NCI-H1930 (cell line): ENCODE measurements at places on chromosomes 11 and 22.

DNA sequence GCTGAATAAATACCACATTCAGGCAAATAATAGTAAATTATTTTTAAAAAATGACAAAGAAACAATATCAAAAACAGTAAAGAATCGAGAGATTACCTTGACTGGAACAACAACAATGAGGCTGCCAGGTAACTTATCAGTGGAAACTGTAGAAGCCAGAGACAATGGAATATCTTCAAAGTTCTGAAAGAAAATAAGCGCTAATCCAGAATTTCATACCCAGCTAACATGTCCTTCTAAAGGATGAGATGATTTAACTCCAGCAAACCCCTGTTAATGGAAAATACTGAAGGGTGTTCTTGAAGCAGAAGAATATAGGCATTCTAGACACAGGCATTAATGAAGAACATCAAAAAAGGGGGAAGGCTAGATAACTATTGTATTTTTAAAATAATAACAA lies 20.7 kb upstream of the SCUBE2 start:
- no peak for DNase-seq

- no peak for DNase-seq
Observed at GRCh38 chr11:70604630-70605467, 206.5 kb downstream of the CTTN start.

DNA sequence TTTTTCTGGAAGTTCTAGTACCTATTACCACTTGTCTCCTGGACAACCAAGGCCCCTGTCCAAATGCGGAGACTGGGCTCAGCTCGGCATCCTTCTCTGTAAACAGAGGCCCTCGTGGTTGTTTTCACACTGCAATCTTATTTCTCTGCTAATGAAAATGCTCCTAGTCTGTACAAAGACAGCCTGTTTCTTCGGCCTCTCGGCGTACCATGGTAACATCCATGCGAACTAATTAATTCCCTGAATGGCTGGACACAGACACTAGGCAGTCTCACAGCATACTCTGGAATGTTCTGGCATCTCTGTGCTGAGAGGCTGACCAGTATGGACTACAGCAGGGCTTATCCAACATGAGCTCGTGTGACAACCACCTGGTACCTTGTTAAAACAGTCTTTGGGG lies 5.7 kb downstream of the POLR3H start:
- no peak for DNase-seq

DNA sequence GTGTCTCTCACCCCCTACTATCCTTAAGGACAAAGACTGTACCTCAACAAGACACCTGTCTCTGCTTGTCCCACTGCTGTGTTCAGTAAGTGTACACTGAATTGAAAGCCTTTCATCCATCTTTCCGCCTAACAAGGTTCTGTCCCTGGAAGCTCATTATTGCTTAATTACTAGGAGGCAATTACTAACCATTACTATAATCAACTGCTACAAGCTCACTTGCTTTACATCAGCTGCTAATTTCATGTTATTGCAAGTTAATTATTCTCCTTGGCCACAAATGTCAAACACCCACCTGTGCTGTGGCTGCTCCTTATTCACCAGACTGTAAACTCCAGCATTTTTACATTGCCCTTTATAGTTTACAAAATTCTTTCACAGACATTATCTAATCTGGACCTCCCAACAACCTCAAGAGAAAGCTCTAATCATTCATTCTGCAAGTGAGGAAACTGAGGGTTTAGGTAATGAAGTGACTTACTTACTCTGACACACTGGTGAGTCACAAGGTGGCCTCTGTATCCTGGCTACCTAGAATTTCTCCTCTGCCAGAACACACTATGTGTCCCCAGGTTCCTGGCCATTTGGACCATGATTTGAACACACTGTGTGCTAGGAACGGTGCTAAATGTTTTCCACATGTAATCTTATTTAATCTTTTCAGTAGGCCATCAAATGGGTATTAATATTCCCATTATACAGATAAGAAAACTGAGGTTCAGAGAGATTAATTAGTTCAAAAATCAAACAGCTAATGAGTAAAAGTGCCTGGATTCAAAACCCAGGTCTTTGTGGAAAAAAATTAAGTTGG lies 66.7 kb downstream of the RAB30 start:
- DNase-seq: no peak

DNA sequence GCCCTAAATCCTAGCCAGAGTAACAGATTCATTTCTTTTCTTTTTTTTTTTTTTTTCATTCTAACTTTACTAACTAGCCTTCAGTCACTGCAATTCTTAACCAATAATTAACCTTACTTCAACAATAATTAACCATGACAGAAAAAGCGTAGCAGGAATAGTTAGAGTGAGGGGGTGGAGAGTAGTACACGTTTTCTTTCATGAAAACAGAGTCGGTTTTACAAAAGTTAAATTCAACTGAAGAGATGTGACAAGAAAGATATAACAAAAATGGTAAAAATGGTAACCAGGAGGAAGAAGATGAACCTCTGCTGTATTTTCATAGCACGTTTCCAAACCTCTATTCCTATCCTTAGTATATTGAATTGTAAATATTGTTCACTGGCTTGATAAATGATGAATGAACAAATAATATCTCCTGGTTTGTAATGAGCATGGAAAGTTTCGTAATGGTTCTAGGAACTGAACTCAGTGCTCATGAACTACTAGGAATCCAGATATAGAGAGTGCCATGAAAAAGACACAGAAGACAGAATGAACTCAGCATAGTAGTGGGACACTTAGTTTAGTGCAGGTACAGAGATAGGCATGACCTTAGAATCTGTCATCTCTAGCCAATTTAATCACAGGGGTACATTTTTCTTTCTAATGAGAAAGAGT lies 116.5 kb upstream of the ANO5 start:
- no peak for DNase-seq

DNA sequence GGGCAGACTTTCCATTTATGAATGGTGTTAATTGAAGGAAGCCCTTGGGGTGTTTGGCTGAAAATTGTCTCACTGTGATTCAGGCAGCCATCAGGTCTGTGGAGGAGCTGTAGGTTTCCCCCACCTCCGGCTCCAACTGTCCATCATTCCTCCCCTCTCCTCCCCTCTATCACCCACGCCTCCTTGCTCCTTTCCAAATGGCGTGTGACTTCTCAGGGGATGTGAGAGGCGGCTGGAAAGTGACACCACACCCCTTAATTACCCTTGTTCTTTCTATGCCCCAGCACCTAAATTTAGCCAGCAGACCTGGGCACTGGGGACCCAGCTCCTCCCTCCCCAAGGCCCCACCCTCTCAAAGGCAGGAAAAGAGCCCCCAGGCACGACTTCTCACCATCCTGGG lies 38.1 kb upstream of the SYT7 start:
- DNase-seq: no peak

DNA sequence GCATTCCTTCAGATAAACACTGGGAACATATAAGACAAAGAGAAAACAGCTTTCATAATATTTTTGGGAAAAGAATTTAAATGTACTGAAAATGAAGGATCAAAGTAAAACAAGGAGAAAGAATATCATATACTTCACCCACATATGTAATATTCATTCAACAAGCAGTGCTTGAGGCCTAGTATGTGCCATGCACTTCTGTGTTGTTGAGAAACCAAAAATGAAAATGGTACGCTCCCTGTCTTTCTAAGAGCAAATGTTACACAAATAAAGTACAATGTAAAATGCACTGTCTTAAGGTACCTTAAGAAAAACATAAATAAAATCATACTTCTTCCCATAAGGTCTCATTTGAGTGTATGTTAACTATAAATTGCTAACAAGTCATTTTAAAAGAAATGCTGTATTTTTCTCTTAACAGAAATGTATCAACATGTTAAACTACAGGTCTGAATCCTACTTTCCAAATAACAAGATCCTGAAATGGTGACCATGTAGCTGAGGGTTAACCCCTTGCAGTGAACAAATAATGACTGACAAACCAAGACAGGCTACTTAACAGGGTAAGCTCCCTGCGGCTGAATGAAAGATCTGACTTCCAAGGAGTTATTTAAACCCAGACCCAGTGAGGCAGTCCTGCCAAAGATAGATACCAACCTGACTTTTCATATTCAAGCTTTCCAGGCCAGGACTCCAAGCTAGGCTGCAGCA lies 377.6 kb downstream of the DCDC1 start:
- no peak for DNase-seq

- no peak for DNase-seq
Observed at GRCh38 chr22:49946612-49947295, 13.8 kb upstream of the PIM3 start.

DNA sequence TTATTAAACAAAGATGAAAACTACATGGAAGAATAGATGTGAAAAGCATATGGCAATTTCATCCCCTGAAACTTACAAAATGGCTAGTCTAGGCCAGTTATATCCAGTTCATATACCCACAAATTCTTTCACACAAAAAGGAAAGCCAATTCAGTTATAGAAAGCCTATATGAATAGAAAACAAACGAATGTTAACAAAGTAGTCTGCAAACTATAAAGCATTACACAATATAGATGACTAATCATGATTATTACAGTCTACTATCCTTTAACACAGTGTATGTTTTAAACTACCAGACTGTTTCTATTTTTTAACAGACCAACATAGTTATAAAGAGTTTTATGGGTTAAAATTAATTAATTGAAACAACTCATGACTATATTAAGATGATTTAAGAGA lies 12.1 kb downstream of the DCUN1D5 start:
- DNase-seq: no peak

- peak; percentile 33 for DNase-seq
Observed at GRCh38 chr22:42270176-42270509, 310 bp downstream of the TCF20 start.

- no peak for DNase-seq
Observed at GRCh38 chr22:37519268-37520195, at the start of gene CARD10. TSS of gene CARD10 (minus strand) at chr22:37519415. CDS start at chr22:37519200, 215 bp downstream.

GRCh38 chr11:68946416-68947090 lies 34.2 kb downstream of the MRGPRD start:
- DNase-seq: no peak

- no peak for DNase-seq
Observed at GRCh38 chr11:120805960-120806555, 217.8 kb upstream of the TBCEL start.

DNA sequence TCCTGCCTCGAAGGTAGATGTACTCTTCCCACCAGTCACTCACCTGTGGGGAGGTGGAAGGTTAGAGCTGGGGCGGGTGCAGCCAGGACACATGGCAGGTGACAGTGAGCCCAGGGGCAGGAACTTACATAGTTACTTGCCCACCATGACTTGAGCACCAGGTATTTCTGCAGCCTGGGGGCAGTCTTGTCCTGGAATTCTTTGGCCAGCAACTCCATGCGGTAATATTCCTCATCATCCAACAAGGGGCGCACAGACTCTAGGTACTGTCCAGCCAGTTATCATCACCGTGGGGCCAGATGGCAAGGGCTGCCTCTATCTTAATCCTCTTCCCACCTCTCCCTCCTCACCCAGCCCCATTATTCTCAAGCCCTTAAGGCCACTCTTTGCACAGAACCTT lies 2.2 kb downstream of the CPT1B start:
- DNase-seq: peak; percentile 17

DNA sequence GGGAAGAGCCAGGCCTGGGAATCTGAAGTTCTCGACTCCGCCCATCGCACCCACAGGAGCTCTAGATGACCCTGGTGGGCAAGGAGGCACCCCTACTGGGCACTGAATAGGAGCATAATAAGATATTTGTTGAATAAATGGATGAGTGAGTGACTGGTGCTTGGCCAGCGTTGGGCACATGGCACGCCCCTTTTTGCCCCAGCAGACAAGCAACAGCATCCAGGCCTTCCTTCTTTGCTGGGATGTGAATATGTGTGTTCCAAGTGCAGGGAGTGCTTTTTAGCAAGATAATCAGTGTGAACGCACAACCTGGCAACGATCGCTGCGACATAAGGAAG lies 443 bp upstream of the CELF1 start:
- no peak for DNase-seq

DNA sequence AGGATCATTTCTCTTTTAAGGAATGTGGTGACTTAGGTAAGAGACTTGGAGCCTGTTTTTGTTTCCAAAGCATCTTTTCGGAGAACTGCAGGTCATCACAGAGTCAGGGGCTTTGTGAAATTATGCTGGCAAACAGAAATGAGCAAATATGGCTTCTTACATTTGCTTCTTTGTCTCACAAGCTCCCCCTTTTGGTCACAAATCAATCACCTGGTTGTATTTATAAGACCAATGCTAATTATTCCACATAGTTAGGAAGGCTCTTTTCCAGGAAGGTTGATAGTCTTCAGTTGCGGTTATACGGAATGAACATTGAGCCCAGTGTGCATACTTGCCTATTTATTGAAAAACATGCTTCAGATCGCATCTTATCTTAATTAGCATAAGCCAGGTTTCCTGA lies 34.6 kb upstream of the CEP126 start:
- no peak for DNase-seq

GRCh38 chr11:20631519-20632168 lies 32.2 kb downstream of the SLC6A5 start:
- no peak for DNase-seq

GRCh38 chr11:6229911-6230310 lies 4.5 kb downstream of the FHIP1B start:
- DNase-seq: no peak

- no peak for DNase-seq
Observed at GRCh38 chr11:81772166-81772565, 961.5 kb downstream of the FAM181B start.

DNA sequence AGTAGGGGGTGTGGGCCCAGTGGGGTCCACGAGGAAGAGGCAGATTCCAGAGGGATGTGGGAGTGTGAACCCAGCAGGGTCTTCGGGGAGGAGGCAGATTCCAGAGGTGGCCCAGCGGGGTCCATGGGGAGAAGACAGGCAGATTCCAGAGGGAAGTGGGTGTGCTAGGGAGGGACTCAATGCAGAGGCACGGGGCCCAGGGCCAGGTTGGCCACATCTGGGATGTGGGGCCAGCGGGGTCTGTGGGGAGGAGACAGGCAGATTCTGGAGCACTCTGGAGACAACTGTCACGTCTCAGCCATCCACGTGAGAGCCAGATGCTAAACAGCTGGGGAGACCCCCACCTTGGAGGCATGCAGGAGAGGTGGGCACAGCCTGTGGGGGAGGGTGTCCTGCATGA lies 582.6 kb downstream of the TBC1D22A start:
- no peak for DNase-seq

- no peak for DNase-seq
Observed at GRCh38 chr22:29475550-29475949, 4.5 kb upstream of the NEFH start.

- DNase-seq: no peak
Observed at GRCh38 chr11:134916421-134917213, 504.6 kb upstream of the B3GAT1 start.

GRCh38 chr11:105265845-105266244 lies 126.3 kb upstream of the CARD18 start:
- no peak for DNase-seq

DNA sequence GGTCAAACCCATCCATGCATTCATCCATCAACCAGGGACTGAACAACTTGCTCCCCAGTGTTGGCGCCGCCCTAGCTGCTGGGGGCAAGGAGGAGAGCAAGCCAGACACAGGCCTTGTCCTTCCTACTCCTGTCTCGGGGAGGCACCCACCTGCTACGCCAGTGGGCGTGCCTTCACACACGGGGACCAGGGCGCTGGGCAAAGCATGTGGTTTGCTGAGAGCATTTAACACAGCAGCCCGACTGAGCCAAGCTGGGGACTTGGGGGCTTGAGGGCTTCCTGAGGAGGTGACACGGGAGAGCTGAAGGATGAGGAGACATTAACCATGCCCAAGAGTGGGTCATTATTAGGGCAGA lies 30.6 kb downstream of the CACNA1I start:
- no peak for DNase-seq

- DNase-seq: no peak
Observed at GRCh38 chr22:40183029-40183581, 5.4 kb downstream of the TNRC6B start.

GRCh38 chr22:19643448-19644313 lies 70.6 kb upstream of the SEPTIN5 start:
- no peak for DNase-seq
